RWPE2 (cell line): ENCODE measurements at places on chromosomes 1 and 21.

DNA sequence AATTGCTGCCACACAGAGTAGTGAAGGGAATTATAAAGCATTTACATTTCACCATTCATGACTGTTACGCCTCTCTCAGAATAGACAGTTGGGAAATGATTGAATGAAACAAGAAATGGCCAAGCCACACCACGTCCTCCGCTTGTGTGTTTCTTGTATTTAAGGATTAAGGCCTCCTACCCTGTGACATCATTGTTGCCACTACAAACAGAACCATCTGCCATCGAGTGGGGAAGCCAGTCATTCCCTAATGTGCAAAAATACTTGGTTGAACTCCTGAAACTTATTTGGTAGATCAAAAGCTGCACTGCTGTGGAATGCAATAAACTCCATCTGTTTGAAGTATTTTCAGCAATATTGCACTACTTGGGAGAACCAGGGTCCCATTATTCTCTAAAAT, 99.0 kb upstream of the C1orf105 start:
- DNase-seq, result no peak

- DNase-seq, result no peak
Measured at GRCh38 chr21:21102896-21103295, 104.7 kb downstream of the NCAM2 start.

DNA sequence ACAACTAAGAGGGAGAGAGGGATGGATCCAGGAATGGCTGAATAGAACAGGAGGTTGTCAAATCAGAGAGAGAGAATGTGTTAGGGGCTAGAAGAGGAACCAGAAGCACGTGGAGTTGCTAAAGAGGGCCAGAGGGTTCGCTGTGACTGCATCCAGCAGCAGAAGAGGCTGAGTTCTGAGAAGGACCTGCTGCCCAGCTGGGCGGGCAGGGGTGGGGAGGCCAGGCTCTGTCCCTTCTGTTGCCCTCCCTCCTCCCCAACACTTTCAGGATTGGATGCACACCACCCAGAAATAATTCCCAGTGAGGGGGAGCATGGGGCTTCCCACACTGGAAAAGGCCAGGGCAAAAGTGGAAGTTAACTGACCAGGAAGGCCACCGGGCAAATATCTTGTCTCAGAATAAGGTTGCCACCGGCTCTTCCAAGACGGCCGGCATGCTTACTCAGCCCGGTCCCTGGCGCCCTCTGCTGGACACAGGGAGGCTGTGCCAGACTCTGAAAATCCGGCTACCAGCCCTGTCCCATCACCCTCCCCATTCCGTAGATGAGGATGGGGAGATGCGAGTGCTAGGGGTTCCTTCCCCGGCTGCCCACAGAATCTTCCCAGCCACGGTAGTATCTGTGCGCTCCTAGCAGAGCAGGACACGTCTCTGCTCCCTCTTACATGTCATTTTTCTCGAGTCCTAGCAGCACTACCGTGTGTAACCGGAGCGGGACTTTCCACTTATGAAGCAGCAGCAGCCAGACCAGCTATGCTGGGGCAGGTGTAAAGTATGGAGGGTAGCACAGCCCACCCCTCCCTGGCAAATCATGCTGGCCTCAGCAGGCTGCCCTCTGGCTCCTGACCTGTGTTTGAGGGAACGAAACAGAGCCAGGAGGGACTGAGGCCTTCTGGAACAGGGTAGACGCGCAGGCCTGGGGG, 46.8 kb upstream of the A3GALT2 start:
- DNase-seq, result no peak

- DNase-seq, result no peak
Measured at GRCh38 chr1:54882519-54882918, 4.5 kb downstream of the DHCR24 start.

GRCh38 chr1:54125386-54126070, 27.3 kb downstream of the CDCP2 start:
- DNase-seq, result no peak

DNA sequence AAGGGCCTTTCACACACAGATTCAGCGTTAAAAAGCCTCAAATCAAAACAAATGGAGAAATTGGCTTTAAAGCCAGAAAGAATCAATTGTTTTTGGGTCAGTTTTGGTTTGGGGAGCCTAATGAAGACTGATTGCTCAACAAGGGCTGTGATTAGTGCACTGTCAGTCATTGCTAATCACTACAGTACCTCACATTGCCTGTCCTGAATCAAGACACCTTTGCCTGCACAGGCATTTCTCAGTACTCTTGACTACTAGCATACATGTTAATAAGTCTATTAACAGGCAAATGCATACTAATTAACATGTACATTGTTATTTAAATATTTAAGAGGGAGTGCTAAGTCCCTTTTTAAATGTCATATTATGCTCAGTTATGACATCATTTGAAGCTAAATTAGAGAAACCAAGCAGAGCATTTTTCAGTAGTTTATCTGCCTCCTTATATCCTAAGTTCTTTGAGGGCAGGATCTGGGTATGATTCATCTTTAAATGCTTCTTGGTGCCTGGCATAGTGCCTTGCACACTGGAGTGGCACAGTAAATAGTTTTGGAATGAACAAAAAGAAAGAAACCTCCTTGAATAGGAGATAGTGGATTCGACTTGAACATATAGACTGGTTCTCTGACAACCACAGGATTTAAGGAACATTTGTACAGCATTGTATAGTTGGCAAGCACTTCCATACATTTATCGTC, 25.8 kb upstream of the CCN1 start:
- no peak for DNase-seq

DNA sequence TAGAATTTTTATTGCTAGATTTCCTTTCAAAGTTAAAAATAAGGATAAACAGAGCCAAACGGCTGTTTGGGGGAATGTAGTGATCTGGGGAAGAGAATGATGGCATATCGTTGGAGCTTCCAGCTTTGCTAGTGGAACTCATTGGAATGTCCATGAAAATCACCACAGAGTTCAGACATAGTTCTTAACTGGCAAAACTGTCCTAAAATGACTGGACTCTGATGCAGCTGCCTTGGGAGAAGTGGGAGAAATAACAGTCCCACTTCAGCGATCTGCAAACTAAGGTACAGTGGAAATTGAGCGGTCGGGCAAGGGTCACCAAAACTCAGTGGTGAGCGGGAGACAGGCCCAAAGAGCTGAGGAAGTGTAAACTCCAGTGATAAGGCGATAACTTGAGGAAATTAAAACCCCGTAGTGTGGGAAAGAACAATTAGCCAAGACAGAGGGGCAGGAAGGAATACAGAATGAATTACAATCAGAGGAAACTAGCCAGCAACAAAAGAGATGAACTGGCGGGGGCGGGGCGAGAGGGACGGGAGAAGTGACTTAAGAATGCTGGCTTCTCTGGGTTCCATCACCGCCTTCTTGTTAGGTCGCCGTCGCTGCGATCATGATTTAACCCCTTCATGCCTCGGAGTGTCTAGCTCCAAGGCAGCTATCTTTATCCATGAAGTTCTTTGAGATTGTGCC, 89.8 kb upstream of the ARHGAP29 start:
- DNase-seq, result no peak

DNA sequence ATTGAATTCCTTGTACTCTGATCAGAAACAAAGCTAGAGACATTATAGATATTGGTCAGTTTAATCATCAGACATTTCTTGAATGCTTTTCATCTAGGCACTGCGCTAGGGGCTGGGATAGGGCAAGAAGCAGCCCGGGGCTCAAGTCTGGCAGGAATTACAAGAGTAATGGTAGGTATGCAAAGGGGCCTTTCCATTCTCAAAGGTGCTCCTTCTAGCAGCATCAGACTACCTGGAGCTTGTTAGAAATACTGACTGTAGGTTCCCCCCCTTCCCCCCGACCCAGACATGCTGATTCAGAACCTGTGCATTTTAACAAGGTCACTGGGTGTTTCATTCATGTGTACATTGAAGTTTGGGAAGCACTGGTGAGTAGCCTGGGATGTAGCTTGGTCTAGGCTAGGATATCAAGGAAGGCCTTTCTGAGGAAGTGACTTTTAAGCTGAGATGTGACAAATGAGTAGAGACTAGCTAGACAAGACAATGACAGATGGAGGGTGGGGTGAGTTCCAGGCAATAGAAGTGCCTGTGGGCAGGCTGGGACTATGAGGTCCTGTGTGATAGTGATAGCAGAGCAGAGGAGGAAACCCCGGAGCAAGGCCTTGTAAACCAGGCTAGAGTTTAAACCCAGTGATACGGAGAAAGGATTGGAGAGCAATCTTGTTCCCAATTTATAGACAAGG, 26.3 kb downstream of the NFASC start:
- no peak for DNase-seq

DNA sequence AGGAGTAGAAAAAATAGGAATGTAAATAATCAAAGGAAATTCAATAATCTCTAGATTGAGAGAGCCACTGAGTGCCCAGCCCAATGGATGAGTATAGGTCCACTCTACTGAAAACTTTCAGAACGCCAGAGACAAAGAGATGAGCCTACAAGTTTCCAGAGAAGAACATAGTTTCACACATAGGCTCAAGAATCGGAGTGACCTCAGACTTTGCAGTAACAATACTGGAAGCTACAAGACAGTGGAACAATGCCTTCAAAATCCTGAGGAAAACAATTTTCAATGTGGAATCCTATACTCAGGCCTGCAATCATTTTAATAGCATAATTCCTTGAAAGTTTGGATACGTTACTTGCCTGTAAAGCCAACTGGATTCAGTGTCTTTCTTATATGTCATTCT, 11.0 kb downstream of the GJA4 start:
- no peak for DNase-seq
